Naive thymus-derived CD4-positive, alpha-beta T cell (primary cell): ENCODE measurements at places on chromosomes 2 and 18. TPM values are rescaled to one million over a fixed set of nuclear protein-coding genes. Genes with fewer than 3 reads are reported as not detected.

Gene MAL
- 124 TPM for total RNA-seq

Gene COPS8
- total RNA-seq, result 40.8 TPM

Gene PTPRM
- 8.2 and 8.5 TPM in 2 replicates for total RNA-seq

GRCh38 chr2:136128905-136129304 is 11.0 kb upstream of the CXCR4 start:
- DNase-seq, result no peak
- peaks cover 89% of the 10 kb centered on the region for H3K4me1 ChIP-seq
- H3K27ac ChIP-seq, result peak overlapping the region; percentile 99
- peak overlapping the region; percentile 36 for H3K4me3 ChIP-seq
- no peaks in the 10 kb centered on the region for H3K36me3 ChIP-seq
- H3K27me3 ChIP-seq, result no peaks in the 10 kb centered on the region

GRCh38 chr18:27695503-27695902 is 481.4 kb downstream of the CDH2 start:
- H3K4me3 ChIP-seq, result no peak overlapping the region
- H3K27me3 ChIP-seq, result no peaks in the 10 kb centered on the region
- no peak overlapping the region for H3K27ac ChIP-seq
- H3K36me3 ChIP-seq, result no peaks in the 10 kb centered on the region
- no peaks in the 10 kb centered on the region for H3K4me1 ChIP-seq
- DNase-seq, result no peak

GRCh38 chr18:32381761-32382160 is 88.9 kb downstream of the GAREM1 start:
- no peaks in the 10 kb centered on the region for H3K4me1 ChIP-seq
- H3K36me3 ChIP-seq, result no peaks in the 10 kb centered on the region
- H3K27me3 ChIP-seq, result no peaks in the 10 kb centered on the region
- H3K27ac ChIP-seq, result no peak overlapping the region

DNA sequence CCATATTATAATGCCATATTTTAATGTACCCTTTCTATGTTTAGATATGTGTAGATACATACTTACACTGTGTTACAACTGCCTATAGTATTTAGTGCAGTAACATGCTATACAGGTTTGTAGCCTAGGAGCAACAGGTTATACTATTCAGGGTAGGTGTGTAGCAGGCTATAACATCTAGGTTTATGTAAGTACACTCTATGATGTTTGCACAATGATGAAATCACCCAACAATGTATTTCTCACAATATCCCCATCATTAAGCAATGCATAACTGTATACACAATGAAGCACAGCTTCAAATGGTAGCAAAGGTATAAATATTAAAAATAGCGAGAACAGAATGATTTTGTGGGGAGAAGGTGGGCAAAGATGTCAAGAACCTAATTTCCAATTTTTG is 117.8 kb downstream of the DYM start:
- DNase-seq, result no peak
- no peak overlapping the region for H3K27ac ChIP-seq
- H3K4me1 ChIP-seq, result no peaks in the 10 kb centered on the region
- no peaks in the 10 kb centered on the region for H3K36me3 ChIP-seq
- H3K27me3 ChIP-seq, result no peaks in the 10 kb centered on the region

DNA sequence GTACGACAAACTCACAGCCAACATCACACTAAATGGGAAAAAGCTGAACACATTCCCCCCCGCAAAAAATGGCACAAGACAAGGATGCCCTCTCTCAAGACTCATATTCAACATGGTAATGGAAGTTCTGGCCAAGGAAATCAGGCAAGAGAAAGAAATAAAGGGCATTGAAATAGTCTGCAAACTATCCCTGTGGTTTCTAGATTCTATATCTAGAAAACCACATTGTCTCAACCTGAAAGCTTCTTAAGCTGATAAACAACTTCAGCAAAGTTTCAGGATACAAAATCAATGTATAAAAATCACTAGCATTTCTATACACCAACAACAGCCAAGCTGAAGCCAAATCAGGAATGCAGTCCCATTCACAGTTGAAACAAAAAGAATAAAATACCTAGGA is 294.6 kb upstream of the CYP26B1 start:
- no peak for DNase-seq
- H3K27me3 ChIP-seq, result no peaks in the 10 kb centered on the region
- no peaks in the 10 kb centered on the region for H3K4me1 ChIP-seq
- no peak overlapping the region for H3K27ac ChIP-seq

GRCh38 chr2:69933839-69934613 is 19.1 kb downstream of the MXD1 start:
- H3K27me3 ChIP-seq, result no peaks in the 10 kb centered on the region
- peaks cover 9% of the 10 kb centered on the region for H3K4me1 ChIP-seq
- peaks cover 52% of the 10 kb centered on the region for H3K36me3 ChIP-seq
- H3K4me3 ChIP-seq, result no peak overlapping the region
- no peak overlapping the region for H3K27ac ChIP-seq

DNA sequence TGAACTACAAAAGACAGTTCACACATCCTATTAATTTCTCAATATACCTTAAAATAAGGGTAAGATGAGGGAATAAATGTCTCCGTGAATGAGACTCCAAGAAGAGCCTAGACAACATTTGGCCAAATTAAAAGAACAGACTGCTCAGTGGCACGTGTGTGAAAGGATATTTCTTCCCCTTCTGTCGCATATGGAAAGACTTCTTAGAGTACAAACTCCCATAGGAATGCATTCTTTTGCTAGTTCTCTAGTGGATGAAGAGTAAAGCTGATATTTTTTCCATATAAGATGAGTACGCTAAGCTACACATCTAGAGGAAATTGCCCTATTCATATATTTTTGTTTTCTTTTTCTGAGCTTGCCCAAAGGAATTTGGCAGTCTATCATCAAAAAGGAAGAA is 710.0 kb upstream of the ID2 start:
- DNase-seq, result no peak
- no peaks in the 10 kb centered on the region for H3K27me3 ChIP-seq
- no peak overlapping the region for H3K4me3 ChIP-seq
- no peak overlapping the region for H3K27ac ChIP-seq
